Hepatic stellate cell (primary cell): ENCODE measurements at places on chromosomes 4 and X.

- DNase-seq, result no peak
Observed at GRCh38 chr4:174663216-174663615, 140.9 kb upstream of the HPGD start.

DNA sequence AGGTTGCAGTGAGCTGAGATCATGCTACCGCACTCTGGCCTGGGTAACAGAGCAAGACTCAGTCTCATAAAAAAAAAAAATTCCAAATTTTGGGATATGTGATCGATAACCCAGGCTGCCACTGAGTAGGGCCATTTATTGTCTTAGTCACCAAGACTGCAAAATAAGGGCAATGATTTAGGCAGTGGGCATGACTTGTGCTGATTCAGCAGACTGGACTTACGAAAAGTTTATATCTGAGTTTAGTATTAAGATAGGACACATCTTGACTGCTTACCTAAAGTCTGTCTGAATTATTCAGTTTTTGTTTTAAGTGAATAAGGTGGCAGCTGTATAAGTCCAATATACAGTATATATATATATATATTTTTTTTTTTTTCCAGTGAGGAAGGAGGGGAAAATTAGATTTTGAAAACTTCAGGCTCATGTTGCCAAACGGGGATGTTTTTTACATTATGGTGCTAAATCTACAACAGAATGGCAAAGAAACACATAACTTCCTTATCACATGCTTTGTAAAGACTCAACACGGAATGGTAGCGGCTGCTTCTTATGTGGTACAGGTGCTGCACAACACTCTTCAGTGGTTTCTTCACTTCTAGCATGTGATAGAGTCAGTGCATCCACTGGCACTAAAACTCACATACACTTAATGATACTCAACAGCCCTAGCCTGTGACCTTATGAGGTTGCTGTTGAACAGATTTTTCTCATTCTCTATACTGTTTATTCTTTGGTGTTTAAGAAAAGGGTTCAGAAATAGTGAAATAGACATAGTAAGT lies 6.5 kb downstream of the TEX13D start:
- DNase-seq, result no peak

- DNase-seq, result no peak
Observed at GRCh38 chrX:104270916-104271512, 16.3 kb upstream of the ESX1 start.

DNA sequence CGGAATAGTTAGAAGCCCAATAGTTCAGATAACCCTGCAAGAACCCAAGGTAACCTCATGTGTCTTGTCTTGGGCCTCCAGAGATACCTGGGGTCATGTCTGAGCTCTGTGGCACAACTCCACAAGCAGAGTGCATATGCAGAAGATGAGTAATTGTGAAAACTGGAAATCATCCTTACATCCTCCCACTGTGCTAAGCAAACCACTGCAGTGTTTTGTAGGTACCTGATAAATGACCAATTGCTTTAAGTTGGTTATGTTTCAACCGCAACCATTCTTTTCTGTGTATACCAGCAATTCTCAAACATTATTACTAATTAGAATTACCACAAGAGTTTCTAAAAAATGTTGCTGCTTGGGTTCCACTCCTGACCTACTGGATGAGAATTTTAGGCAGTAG lies 73.2 kb downstream of the CBLL2 start:
- no peak for DNase-seq

DNA sequence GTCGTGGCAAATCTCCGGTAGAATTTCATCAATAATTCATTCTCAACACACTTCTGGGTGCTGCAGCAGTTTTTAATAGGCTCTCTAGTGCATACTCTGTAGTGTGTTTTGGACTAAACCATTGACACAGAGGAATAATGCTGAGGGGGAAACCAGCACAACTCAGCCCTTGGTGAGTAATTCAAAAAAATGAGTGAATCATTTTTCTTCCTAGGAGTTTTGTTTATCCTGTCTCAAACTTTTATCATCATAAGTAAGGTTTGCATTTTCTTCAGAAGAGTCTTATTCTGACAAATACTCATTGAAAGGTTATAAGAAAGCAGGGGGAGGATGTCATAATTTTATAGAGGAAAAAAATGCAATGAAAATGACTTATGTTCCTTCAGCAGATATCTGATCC lies 2542.7 kb downstream of the PCDH7 start:
- no peak for DNase-seq

DNA sequence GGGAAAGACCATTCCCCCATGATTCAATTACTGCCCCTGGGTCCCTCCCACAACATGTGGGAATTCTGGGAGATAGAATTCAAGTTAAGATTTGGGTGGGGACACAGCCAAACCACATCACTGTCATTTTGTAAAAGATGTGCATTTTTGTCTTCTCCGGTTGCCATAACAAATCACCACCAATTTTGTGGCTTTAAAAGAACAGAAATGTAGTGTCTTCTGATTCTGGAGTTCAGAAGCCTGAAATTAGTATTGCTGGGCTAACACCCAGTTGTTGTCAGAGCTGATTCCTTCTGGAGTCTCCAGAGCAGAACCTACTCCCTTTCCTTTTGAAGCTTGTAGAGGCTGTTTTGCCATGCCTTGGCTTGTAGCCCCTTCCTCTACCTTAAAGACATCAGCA lies 54.1 kb upstream of the DHRSX start:
- no peak for DNase-seq

DNA sequence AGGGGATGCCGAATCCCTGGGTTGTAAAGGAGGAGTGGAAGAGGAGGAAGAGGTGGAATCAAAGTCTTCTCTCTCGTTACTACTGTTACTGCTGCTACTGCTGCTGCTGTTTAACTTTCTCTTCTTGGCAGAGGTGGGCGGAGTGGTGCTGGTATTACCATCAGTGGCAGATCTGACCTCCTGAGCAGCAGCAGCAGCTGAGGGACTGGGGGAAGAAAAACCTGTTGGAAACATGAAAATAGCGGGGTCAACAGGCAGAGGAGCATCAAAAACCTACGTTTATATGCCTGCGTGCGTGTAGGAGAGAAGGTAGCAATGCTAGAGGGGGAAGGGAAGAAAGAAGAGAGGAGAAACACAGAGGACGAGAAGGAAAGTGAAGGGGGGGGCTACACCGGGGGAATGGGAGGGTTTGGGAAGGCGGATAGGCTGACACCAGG lies 339 bp downstream of the CUL4B start:
- DNase-seq, result no peak

DNA sequence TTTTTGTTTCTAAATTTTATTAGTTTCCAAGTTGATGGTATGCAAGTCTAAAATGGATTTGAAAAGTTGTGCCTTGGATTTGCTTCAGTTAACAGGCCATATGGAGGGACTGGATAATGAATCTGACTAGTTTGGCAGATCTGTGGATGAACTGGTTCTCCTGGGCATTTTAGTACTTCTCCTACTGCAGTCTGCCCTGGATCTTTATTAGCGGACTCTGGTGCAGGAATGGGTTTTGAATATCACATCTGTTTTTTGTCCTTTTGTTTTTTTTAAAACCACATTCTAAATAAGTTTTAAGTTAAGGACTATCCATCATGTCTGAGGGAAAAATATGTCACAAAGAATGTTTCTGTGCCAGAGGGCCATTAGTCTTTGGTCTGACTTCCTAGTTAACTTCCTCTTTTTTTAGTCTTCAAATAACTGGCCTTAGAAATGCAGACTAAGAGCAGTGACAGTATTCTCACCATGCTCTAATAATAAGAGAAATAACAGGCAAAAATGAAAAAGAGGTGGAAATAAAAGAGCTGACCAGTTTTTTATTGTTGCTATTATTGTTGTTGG lies 13.9 kb upstream of the DCK start:
- no peak for DNase-seq

GRCh38 chrX:68983004-68983857 lies 154.4 kb downstream of the EFNB1 start:
- DNase-seq, result no peak

- no peak for DNase-seq
Observed at GRCh38 chrX:128287693-128288092, 235.5 kb upstream of the ACTRT1 start.

GRCh38 chr4:129095811-129096454 lies at the start of gene C4orf33:
Gene C4orf33, plus strand, starts transcription at chr4:129096152. Its CDS starts 6,459 bp downstream, at chr4:129102611.
- DNase-seq, result peak; percentile 34

- no peak for DNase-seq
Observed at GRCh38 chrX:122703762-122704161, 480.3 kb upstream of the GRIA3 start.

GRCh38 chrX:14235004-14235403 lies 205.3 kb upstream of the GEMIN8 start:
- DNase-seq, result no peak

DNA sequence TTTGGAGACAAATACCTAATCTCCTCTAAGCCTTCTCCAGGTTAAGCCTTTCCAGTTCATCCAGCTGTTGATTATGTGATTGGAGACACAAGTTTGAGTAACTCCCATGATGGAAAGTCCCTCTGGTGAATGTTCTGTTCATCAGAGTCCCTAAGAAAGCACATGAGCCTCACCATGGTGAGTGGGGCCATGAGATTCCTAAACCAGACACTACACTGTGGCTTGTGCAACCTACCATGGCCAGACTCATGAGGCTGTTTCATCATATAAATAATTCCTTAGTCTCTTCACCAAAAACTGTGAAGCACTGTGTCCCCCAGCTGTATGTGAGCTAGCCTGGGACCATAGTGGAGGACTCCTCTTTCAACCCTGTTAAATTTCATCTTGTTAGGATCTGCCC lies 14.4 kb downstream of the PKD2 start:
- DNase-seq, result no peak

- no peak for DNase-seq
Observed at GRCh38 chr4:87497578-87497977, 31.6 kb downstream of the SPARCL1 start.

GRCh38 chr4:85591406-85592098 lies 116.6 kb downstream of the ARHGAP24 start:
- no peak for DNase-seq

DNA sequence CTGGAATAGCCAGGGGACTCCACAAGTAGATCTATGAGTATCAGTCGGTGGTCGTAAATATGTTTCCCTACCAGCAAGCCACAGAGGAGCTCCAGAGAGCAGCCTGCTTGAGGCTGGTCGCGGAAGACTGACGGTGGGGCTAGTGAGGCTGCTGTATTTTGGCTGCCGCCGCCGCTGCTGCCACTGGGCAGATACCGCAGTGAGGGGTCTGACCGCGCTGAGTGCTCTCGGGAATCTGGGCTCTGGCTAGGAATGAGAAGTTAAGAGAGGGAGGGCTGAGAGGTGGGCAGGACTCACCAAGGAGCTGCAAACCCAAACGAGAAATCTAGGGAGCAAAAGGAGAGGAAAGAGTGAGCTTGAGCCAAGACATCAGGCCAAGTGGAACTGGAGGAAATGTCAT lies at the start of gene EXOC1L:
Gene EXOC1L, plus strand, starts transcription at position 157 of the 400 bp plus-strand sequence. Its CDS starts 237 bp downstream, at position 394.
- no peak for DNase-seq

DNA sequence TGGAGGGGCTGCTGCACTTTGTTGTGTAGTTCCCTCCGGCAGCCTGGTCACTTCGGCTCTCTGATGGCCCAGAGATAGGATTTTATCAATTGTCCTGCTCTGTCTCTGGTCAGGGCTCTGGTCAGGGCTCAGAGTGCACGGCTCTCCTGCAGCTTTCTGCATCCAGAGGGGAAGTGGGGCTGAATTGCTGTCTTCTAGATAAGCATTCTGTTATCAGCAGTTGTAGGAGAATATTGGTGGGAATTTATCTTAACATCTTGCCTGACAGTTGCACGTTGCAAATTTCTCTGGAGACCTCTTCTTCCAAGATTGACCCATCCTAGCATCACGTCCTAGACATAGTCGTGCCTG lies 62.8 kb downstream of the FAM193A start:
- DNase-seq, result no peak

DNA sequence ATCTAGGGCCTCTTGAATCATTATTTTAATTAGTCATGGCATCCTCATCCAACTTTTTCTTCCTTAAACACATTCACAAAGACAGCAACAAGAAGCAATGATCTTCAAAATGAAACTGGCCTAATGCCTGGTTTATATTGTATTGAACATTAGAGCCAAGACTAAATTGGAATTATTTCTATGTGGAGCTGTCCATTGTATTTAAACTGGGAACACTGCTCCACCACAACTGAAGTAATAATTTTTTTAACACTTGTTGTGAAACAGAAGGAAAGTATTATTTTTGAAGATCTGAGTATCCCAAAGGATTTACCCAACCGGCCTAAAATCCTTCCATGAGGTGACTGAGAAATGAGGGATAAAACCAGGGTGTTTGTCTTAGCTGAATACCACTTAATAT lies 6.9 kb downstream of the GABRB1 start:
- no peak for DNase-seq

- DNase-seq, result no peak
Observed at GRCh38 chr4:169249214-169249973, 21.4 kb downstream of the SH3RF1 start.

DNA sequence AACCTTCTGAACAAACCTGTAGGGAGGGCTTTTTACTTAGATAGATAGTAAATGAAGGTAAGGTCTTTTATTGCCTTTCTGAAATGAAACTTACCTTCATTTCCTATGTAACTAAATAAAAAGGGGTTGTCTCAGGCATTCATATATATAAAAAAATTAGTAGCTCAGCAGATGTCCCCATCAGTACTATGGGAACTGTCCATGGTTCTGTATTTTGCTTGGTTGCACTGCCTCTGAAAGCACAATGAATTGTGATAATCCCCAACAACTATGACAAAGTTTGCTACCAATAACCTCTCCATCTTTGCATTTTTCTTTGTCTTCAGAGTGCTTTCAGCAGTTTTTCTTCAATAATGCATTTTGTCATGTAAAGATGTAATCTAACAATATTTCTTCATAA lies 222.4 kb downstream of the SLIT2 start:
- no peak for DNase-seq

GRCh38 chrX:22758807-22759481 lies 240.8 kb upstream of the DDX53 start:
- DNase-seq, result no peak

GRCh38 chr4:183142571-183143550 lies 43.8 kb downstream of the WWC2 start:
- no peak for DNase-seq

- no peak for DNase-seq
Observed at GRCh38 chr4:75232546-75232945, 281.7 kb downstream of the RCHY1 start.
